ENCODE measurements at places on chromosomes 13 and 19. TPM values are rescaled to one million over a fixed set of nuclear protein-coding genes. Genes with fewer than 3 reads are reported as not detected.

Gene ZNF772
- total RNA-seq, result 3.3 TPM

Gene OR4F17
- not detected for total RNA-seq

Gene CYSLTR2
- total RNA-seq, result not detected

Gene CLC
- not detected for total RNA-seq
